ENCODE measurements at places on chromosomes 1 and 21.

DNA sequence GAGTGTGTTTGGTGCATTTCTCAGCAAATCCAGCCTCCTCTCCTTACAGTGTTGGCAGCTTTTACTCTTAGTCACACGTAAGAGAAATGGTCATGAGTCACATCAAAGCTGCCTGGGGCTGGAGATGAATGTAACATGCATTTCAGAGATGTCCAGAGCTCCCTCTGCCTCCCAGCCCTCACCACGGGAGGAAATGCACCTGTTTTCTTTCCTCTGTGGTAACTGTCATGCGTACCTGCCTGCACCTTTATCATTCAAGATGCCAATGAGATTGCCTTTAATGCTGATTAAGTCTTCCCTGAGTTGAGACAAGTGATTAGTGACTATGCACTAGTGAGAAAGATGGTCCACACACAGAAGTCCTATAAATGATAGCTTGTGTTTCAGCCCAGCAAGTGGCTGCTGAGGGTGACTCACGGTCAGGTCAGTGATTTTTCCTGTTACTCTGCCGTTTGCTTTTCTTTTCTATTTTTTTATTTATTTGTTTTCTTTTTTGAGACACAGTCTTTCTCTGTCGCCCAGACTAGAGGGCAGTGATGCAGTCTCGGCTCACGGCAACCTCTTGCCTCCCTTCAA is 277.3 kb upstream of the FMN2 start:
- no peak for DNase-seq

DNA sequence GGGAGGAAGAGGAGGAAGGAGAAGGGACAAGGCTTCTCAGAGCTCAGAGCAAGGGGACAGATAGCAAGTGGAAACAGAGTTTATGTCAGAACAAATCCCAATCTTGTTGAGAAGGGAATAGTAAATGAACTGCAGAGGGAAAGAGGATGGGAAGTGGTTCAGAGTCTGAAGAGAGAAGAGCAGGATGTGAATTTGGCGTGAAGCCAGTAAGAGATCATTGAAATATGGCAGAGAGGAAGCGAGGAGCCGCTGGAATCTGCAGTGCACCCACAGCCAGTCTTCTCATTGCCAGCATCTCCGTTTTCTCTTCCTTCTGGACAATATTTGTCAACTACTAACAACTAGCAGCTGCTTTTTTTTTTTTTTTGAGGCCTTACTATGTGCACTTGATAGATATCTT is 19.1 kb downstream of the OLFML3 start:
- no peak for DNase-seq

GRCh38 chr1:110341146-110341871 is 2.1 kb downstream of the RBM15 start:
- no peak for DNase-seq

DNA sequence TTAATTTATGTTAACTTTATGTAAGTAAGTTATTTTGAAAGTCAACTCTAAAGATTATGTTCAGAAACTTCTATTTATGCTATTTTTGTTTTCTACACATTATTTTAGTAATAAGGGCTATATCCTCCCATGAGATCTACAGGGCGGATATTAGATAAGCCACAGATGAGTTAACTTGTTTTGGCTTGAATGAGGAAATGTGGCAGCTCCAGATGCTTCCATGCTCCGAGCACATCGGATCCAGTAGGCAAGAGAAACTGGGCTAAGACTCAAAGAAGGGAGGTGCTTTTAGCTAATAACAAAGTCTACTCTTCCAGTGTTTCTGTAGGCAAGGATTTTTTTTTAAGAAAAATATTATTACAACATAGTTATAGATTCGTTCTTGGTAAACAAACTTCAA is 20.0 kb upstream of the LAMC1 start:
- no peak for DNase-seq

DNA sequence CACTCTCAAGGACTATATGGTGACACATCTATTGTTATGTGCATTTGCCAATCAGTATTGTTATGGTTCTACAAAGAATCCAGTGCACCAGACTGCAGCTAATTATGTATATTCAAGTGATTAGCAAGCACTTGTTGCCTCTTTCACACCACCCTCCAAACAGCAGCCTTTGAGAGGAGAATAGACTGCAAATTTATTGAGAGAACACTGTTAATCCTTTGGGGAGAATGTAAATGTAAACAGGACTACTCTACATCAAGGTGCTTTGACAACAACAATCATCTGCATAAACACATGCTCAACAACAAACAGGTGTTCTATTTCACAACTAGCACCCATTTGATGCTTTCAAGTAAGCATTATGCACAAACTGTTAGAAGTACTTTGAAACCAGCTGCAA is 117.4 kb downstream of the AKT3 start:
- DNase-seq: no peak

DNA sequence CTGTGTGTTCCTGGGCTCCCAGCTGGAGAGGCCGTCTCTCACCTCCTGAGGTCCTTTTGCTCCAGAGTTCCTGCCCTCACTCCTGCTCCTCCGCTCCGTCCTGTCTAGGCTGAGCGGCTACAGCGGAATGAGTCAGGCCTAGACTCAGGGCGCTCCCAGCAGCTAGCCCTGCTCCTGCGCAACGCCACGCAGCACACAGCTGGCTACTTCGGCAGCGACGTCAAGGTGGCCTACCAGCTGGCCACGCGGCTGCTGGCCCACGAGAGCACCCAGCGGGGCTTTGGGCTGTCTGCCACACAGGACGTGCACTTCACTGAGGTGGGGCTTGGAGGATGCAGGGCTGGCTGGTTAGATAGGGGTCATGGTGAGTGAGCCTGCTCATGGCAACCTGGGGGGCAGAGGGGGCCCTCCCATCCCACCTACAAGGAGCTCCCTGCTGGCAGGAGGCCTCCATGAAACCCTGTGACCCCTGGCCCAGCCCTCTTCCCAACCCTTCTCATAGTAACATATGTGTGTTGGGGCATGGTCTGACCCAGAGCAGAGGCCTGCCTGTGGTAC is 15.1 kb downstream of the PSRC1 start:
- DNase-seq: no peak

DNA sequence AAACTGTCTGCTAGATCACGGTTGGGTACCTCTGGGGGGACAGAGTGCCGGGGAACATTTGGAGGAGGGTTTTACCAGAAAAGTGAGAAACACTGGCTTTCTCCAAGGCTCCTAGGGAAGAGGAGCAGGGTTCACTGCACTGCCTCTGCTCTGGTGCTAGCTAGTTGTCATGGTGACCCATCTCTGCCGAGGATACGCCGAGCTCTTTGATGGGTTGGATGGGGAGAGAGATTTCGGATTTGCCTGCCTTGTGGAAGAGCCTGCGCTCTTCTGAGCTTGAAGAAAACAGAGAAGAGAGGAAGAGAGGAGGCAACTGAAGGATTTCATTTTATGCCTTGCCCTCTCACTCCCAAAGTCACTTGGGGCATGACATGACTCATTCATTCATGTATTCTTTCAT is 92.1 kb downstream of the NAV1 start:
- DNase-seq: no peak

GRCh38 chr1:153360592-153361479 is 3.2 kb downstream of the S100A9 start:
- no peak for DNase-seq

GRCh38 chr1:39675220-39675619 is 3.3 kb upstream of the NT5C1A start:
- DNase-seq: no peak

DNA sequence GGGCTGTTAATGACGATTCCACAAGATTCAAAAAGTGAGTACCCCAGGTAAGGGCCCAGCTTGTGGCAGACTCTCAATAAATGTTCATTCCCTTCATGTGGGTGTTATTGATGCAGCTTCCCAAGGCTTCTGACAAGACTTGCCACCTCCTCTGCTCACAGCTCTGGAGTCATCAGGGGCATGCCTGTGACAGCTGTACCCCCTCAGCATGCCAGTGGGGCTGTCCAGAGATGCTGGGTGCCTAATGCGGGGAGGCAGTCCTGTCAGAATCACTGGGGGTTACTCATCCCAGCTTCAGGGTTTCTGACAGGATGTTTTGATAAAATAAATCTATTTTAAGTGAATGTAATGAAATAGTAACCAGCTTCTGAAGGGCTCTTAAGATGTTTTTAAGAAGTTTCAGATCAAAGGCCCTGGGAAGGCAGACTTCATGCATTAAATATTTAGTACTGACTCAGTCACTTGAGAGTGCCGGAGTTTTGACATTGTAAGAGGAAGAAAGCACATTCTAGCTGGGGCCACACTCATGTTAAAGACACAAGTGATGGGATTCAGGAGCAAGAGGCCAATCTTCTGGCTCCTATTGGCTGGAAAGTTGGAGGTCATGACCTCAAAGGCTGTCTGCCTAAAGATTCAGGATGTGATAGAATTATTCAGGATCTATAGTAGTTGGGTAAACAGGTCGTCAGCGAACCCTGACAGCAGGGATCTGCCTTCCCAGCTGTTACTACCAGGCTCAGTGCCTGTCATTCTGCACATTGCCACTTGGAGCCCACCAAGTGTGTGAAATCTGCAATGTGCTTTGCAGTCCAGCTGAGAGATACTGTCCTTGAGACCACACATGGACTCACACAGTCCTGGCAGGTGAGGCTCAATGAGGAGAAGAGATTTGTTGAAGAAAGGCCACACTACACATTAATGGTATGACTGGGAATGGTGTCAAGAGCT is 239.6 kb upstream of the BEND5 start:
- DNase-seq: no peak

DNA sequence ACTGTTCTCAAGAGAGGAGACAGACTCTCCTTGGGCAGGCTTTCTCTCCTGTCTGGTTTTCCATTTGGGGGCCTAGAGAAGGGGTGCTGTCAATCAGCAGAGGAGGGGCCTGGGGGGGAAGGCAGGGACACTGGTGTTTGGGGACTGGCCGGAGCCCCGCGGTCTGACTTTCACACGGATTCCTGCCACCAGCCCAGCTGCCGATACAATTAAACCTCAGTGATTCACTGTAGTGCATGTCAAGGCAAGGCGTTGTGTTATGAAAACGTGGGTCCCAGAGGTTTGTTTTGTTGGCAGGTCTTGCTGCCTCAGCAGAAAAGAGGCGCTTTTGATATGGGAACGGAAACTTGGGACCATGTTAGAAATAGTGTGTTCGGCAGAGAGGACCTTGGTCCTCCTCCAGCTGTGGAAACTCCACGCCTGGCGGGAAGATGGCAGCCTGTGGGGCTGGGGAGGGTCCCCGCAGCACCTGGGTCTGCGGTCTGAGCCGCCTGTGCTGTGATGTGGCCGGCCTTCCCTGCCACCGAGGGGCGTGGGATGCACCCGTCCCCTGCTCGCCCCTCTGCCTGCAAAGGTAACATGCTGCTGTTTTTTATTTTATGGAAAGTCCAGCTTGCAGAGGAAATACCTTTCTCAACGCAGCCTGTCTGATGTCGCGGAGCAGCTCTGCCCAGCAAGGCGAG is 47.6 kb downstream of the SPSB1 start:
- no peak for DNase-seq

- no peak for DNase-seq
These were observed 14.6 kb downstream of the SSBP3 start for GRCh38 chr1:54391450-54392209.

DNA sequence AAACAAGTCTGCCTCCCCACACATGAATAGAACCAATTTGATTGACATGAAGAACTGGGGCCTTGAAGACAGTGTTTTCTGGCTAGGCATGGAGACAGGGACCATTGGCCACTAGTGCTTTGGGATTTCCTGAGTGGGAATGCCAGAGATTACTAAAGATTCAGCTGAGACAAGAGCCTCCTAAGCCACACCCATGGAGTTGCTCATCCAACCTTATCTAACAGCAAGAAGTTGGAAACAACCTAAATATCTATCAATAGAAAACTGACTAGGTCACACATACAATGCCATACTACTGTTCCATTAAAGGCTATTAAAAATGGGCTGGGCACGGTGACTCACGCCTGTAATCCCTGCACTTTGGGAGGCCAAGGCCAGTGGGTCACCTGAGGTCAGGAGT is 184.1 kb downstream of the ZBTB18 start:
- no peak for DNase-seq

DNA sequence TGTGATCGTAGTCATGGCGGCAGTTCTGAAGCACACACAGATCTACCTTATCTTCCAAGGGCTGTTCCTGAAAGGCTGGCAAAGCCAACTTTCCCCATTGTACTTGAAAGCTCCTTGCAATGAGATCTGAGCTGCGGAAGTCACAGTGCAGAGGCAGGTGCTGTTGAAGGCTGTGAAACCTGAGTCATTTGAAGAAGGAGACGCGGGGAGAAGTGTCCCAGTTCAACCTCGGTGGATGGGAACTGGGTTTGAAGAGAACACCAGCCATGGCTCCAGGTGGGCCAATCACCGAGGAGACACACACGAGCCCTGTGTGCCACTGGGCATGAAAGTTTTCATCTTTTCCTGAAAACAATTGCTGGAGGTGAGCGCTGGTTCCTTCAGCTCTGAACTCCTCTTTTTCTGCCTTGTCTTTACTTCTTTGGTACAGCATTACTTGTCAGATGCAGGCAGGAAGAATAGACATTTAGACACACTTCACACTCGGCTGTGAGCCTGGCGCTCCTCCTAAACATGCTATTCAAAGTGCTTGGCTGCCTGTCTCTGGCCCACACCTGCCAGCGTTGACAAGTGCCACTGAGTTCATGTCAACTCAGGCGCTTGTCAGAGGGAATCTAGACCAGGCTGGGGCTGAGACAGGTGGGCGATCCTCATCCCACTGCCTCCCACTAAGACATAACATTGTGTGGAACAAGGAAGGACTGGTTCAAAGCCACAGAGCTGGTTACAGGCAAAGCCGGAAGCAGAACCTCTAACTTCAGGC is 25.7 kb upstream of the PDE9A start:
- DNase-seq: no peak

GRCh38 chr21:34510148-34511142 is 1.6 kb downstream of the KCNE1 start:
- DNase-seq: peak; percentile 76

DNA sequence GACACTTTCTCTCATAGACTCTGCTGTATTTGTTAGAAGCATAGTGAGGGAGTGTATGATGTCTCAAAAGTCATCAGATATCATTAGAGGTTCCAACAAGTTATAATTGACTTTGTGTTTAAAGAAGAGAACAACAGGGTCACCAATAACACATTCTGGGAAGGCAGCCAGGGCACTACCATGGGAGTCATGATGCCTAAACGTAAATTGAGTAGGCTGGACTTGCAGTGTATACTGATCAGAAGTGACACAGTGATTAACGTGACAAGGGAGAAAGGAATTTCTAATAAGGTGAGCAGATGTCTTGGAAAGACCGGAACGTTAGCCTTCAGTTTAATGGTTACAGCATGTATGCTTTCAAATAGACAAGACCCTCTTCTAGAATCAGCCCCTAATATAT is 973.2 kb downstream of the NCAM2 start:
- DNase-seq: no peak

GRCh38 chr1:27912429-27912828 is 22.4 kb upstream of the SMPDL3B start:
- no peak for DNase-seq

DNA sequence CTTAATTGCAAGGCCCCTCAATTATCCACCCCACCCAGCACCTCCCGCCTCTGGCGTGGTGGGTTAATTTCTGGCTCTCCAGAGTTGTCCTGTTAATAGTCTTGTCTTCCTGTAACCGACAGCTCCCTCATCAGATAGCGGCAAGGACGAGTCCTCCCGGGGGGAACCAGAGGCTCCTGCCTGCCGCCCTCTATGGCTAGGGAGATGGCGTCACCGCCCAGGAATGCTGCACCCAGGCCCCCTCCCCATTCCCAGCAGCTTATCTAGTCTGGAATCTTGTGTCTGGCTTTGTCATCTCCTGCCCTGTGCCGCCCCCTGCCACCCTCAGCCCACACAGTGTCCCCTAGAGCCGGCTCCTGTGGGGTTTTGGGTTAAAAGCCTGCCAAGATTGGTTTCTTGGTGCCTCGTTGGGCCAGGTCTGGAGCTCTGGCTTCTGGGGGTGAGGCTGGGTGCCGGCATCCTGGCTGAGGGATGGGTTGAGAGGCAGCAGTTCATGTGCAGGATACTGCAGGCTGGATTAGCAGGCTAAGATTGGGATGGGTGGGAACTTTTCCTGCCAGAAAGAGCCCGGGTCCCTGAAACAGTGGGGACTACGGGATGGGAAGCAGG is 48.8 kb downstream of the EDN2 start:
- no peak for DNase-seq

Measured in GM13977 (cell line).